ENCODE measurements at places on chromosomes 5 and 9. TPM values are rescaled to one million over a fixed set of nuclear protein-coding genes. Genes with fewer than 3 reads are reported as not detected.

The PCDHA13 gene
- total RNA-seq, result not detected

DNA sequence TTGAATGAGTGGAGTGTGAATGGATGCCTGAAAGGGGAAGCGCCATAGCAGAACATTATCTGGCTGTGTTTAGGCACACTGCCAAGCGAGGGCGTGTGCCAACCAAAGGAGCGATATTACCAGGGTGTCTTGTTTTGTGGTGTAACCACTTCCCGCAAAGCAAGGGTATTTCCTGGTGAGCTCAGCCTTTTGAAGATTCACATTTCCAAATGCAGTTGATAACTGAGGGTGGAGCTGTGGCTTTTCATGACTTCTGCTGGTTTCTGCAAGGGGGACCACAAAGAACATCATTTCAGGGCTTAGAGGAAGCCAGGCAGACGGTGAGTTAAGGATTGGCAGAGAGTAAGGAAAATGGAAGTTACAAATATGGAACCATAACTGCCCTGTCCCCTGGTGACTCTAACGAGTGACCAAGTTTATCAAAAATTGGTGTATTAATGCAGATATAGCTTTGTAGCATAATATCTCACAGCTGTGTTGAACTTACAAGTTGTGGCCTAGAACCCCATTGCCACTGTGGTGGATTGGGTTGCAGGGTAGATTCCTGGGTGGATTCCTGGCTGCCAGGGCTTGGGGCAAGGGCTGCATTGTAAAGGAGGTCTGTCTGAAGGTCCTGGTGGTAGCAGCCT is 71.4 kb downstream of the RALGPS1 start:
- DNase-seq, result peak; percentile 98

The PRDM12 gene
- total RNA-seq, result not detected

DNA sequence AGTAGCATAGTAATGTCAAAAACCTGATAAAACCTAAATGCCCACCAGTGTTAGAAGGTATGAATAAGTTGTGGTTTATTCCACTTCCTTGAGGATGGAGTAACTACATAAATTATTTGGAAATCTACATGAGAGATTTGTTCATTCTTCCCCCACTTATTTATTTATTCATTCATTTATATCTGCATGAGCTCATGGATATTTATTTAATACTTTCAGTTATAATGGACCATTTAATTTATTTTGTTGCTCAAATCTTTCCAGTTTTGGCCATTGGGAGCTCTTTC is 223.8 kb upstream of the S1PR3 start:
- DNase-seq, result no peak

The OSMR gene
- 20.2 TPM for total RNA-seq
